LoVo (cell line): ENCODE measurements at places on chromosomes 16 and 17.

GRCh38 chr17:61235827-61236197 is 163.8 kb upstream of the TBX2 start:
- peak; percentile 40 for DNase-seq

GRCh38 chr16:66324815-66325515 is 41.5 kb upstream of the CDH5 start:
- no peak for DNase-seq

- DNase-seq = no peak
Observed at GRCh38 chr17:81112450-81112849, 52.9 kb upstream of the PVALEF start.

DNA sequence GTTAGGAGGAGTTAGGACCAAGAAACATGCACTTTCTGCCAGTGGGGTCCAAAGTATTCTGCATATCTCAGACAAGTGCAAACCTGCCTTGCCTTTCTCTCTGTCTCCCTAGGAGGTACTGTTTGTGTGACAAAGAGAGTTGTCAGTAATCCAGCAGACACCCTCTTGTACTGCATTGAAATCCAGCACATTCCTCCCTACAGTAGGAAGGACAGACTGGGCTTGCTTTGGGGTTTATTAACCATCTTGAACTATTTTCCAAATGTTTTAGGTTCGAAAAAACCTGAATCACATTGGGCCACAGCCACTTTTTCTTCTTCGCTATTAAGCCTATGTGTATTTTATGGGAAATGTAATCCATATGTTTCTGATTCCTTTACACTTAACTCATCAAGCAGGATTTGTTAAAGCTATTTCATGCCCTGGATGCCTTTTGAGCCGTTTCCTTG is 204.2 kb upstream of the KCNJ16 start:
- DNase-seq = no peak

DNA sequence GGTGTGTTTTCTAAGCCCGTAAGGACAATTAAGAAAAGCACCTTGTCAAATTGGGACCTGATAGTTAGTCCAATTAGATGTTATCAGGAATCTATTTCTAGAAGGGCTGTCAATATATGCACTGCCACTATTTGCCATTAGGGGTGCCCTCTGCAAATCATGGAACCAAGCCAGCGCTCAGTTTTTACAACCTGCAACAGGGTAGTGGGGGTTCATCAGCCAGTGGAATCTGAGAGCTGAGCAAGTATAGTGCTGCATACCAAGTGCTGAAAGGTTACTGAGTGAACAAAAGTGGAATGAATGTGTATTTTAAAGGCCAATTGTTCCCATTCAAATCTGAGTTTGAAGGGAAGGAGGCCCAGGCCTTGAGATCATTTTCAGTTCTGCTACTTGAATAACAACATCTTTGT is 10.4 kb downstream of the PRR11 start:
- peak; percentile 50 for DNase-seq

GRCh38 chr17:77666462-77666861 is 292.0 kb upstream of the TNRC6C start:
- DNase-seq = no peak

DNA sequence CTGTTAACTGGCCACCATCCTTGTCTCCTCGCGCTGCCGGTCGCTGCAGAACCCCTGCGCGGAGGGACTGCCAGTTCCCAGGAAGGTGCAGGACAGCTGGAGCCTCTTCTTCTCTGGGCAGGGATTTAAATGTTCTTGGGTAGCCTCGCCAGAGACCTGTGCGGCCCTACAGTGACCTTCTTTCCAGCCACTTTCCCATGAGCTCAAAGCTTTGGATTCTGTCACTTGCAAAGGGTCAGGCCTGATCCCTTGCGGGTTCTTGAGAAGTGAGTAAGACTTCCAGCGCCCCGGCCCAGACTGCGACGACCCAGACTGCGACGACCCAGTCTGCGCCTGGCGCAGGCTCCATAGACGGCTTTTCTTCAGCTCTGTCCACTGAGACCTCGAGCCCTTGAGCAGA is 1.4 kb upstream of the SLFN5 start:
- no peak for DNase-seq

DNA sequence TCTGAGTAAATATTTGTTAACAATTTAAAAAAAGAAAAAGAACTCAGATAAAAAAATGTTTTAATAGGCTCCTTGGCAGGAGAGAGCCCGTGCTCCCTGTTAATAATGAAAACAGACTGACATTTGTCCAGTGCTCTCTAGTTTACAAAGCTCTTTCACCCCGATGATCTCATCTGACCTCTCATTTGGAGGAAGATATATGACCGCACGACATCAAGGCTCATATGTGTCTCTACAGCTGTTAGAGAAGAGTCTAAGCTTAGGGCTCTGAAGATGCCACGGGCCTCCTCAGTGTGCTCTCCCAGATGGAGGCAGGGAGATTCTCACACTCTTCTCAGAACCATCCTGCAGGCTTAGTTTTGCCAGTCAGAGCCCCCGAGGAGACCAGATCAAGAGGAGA is 280.8 kb upstream of the IRX5 start:
- DNase-seq = no peak

- no peak for DNase-seq
Observed at GRCh38 chr16:26736084-26736483, 330.6 kb upstream of the C16orf82 start.

- no peak for DNase-seq
Observed at GRCh38 chr16:73426433-73427160, 378.7 kb upstream of the ZFHX3 start.

DNA sequence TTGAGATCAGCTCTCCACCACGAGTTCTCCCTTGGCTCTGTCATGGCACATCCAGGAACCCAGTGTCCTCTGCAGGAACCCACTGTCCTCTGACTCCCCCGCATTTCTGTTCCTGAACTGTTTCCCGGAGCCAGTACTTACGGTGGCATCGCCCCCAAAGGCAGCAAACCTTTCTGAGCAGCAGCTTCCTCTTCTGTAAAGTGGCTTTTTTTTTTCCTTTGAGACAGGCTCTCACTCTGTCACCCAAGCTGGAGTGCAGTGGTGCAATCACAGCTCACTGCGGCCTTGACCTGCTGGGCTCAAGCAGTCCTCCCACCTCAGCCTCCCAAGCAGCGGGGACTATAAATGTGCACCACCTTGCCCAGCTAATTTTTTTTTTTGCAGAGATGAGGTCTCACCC is 32.2 kb downstream of the NAGPA start:
- no peak for DNase-seq

- no peak for DNase-seq
Observed at GRCh38 chr16:49503256-49504022, 129.8 kb downstream of the C16orf78 start.

DNA sequence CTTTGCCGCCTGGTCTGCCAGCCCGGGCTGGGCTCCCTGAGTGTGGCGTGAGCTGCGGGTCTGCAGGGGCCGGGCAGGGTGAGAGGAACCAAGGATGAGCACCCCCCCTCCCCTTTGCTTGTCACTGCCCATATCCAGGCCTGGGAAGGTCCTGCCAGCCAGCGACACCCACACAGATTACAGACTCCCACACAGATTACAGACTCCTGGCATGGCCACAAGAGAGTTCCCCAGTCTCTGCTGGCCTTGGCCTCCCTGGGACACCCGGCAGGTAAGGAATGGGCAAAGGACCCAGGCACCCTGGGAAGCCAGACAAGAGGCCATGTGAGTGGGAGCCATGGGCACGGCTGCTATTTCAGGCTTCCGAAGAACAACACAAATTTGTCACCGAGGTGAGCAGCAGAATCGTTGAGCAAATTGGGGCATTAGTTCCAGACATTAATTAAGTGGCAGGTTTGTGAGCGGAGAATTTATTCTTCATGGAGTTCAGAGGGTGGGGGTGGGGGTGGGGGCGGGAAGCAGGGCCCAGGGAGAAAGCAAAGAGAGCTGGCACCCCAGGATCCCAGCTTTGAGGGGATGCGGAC is 41.4 kb downstream of the SRCIN1 start:
- no peak for DNase-seq

DNA sequence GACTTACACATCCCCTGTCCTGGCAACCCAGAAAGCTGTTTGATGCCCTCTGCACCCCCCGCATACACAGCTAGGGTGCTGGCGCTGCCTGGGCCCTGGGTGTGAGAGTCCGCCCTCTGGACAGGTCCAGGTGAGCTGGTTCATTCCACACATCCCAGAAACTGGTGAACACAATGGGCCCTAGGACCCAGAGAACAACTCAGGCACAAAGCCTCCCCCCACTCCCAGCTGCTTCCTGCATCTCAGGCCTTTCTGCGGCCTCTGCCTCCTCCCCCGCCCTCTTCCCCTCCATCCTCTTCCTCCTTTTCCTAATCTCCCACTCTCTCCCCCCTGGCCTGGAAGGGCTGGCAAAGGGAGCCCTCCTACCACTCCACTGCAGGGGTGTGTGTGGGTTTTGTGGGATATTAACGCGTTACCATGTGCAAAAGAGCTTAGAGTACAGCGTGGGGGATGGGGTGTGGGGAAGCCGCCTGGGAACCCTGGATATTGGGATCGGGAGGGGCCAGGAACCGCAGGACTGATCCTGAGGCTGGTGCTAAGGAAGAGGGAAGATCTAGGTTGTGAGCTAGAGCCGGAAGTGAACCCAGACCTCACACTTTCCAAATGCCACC is 1.6 kb upstream of the PPP1R9B start:
- peak; percentile 84 for DNase-seq

- DNase-seq = no peak
Observed at GRCh38 chr17:32980230-32980629, 11.4 kb upstream of the SPACA3 start.

DNA sequence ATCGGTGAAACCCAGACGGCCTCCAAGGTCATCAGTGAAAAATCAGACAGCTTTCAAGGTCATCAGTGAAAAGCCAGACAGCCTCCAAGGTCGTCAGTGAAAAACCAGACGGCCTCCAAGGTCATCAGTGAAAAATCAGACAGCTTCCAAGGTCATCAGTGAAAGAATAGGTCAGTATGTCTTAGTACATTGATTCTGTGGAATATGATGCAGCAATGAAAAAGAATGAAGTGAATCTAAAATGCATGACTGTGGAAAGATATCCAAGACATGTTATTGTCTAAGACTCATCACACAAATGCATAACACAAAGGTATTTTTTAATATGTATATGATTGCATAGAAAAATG is 72.5 kb downstream of the CMIP start:
- no peak for DNase-seq

GRCh38 chr16:3485097-3485745 is 10.1 kb downstream of the C16orf90 start:
- DNase-seq = no peak

DNA sequence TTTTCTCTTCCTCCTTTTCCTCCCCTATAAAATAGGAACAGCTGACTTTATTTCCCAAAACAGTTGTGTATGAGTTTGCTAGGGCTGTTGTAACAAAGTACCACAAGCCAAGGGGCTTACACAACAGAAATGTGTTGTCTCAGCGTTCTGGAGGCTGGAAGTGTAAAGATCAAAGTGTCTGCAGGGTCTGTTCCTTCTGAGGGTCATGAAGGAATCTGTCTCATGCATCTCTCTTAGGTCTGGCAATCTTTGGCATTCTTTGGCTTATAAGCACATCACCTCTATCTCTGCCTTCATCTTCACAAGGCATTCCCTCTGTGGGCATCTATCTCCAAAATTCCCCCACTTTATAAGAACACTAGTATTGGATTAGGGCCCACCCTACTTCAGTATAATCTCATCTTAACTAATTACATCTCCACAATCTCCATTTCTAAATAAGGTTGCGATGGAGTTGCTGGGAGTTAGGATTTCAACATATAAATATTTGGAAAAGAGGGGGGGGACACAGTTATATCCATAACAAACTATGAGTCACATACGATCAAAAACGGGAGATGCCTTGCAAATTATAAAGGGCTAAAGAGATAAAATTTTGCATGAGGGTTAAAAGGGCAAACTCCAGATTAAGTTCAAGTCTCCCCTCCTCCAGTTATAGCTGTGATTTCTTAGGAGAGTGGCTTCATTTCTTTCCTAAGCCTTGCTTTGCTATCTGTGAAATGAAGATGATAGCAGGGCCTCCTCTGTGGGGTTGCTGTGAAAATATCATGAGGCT is 109.7 kb downstream of the VAT1L start:
- DNase-seq = no peak

- DNase-seq = no peak
Observed at GRCh38 chr17:82000803-82001570, 21.7 kb downstream of the CENPX start.
